ENCODE measurements at places on chromosomes 7 and 10.

DNA sequence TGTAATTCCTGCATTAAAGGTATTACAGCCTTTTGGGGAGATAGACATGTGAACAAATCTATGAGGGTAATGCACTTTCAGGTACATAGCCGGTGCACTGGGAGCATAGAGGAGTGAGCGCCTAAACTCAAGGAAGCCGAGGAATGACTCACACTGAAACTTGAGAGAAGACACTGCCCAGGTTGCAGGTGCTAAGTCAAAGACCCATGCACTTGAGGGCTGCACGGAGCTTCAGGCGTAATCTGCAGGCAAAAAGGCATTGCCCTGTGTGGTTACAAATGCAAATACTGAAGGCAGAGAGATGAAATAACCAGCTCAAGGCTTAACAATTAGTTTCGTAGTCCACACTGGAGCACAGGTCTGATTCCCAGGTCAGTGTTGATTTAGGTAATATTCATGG is 51.0 kb upstream of the OSBPL3 start:
- no peak for DNase-seq

DNA sequence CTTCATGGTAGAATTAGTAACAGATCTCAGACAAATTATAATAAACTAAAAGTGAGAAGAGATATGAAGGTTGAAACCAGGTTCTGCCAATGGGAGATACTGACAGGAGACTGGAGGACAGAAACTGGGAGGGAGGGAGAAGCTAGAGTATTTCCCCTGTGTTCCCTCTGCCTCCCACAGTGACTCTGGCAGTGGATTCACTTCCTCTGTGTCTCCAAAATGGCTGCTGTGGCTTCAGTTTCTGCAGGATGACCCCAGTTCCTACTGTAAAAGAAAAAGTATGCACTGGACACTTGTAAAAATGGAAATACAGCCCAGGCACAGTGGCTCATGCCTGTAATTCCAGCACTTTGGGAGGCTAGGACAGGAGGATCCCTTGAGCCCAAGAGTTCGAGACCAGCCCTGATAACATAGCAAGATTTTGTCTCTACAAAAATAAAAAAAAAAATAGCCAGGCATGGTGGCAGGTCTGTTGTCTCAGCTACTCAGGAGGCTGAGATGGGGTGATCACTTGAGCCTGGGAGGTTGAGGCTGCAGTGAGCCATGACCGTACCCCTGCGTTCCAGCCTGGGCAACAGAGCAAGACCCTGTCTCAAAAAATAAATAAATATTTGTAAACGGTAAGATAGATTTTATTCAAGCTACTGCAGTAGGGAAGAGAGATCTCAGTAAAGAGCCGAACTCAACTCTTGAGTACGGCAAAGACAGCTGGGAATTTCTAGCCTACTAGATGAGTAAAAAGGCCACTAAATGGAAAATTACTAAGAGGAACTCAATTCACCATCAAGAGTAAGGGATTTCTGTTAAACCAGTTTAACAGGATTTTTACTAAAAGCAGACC is 156.6 kb upstream of the TRIM24 start:
- no peak for DNase-seq

DNA sequence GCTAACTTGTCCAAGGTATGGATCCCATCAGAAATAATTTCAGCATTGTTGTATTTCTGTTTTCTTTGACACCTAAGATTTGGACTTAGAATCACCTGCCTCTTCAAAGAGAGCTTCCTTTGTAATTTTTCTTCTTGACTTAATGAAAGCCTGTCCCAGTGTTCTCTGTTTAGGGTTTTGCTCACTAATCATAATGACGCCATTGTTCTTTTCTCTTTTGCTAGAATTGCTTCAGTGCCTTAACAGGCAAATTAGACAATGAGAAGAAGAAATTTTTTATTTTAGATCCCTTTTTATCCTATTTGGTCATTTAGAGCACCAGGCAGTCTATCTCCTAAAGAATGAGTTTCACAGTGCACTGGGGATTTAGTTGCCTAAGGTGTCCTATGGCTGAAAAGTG is 128.5 kb downstream of the SND1 start:
- no peak for DNase-seq

DNA sequence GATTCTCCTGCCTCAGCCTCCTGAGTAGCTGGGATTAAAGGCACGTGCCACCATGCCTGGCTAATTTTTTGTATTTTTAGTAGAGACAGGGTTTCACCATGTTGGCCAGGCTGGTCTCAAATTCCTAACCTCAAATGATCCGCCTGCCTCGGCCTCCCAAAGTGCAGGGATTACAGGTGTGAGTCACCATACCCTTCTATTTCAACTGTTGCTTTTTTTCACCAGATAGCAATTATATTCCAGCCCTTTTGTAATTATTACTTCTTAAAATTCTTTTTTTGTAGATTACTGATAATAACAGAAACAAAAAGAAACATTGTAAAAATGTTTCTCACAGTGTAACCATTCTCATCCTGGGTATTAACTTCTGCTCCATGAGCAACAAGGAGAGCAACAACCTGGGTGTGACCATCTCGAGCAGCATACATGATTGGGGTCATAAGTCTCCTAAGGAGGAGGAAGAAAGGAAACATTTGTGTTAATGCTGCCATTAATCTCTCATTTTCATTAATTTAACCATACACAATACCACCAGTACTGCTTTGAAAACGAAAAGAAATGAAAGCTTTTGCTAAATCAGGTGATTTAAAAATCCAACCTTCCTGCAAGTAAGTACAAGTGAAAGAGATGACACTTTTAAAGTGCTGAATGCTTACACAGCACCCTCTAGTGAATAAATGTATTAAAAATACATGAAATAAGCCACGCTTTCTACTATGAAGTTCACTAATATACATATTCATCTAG is 41.8 kb downstream of the ASZ1 start:
- DNase-seq = no peak

DNA sequence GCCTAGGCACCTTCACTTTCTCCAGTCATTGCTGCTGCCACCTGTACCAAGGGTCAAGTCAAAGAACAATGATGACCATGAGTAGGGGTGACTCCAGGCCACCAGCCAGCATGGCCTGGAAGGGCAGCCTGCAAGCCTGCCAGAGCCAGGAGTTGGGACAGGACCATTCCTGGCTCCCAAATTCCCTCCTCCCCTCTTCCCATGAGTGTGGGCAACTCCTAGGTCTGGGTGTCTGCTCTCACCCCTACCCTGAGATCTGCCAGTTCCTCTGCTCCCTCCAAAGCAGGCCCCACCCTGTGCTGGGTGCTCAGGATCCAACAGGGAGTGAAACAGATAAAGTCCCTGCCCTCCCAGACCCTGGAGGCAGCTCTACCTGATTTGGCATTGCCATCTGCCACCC is 125.8 kb upstream of the NANOS1 start:
- DNase-seq = no peak

GRCh38 chr7:77327067-77327931 is 88.8 kb downstream of the GSAP start:
- no peak for DNase-seq

GRCh38 chr10:683448-684071 is 5.9 kb downstream of the DIP2C start:
- DNase-seq = no peak

GRCh38 chr10:11869743-11870460 is 46.7 kb downstream of the PROSER2 start:
- no peak for DNase-seq

DNA sequence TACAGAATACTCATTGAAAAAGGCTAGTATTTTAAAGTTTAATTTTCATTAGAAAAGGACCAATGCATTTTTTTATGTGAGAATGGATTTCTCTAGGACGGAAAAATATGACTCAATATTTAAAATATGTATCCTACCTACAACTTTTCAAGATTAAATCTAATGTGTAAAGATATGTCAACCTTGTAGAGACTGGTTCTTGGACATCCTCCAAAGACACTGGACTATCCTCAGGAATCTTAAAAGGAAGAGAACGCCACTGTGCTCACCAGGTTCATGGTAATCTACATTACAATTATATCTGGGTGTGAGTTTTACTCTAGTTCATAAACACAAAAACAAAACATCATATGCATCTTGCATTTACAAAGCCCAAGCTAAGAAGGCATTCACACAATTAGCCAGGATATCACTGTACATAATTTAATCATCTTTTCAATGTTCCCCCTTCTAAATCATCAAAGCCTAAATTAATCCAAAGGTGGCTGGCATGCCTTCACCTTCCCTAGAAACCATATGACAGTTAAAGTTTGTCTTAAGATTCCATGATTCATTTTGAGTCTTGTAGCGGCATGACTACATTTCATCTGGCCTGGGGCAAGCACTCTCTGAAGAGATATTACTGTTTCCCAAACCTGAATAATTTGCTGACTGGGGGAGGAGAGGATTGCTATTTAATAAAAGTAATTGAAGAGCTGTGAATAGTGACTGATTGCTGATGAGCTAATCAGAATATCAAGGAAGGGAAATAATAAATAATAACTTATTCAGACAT is 12.0 kb downstream of the SGCE start:
- no peak for DNase-seq

- no peak for DNase-seq
Observed at GRCh38 chr7:36906956-36907635, 182.8 kb upstream of the AOAH start.
